Esophagus squamous epithelium (tissue), 5 donors: ENCODE measurements at places on chromosomes 1 and 21.

GRCh38 chr1:240230816-240231215 is 139.1 kb downstream of the FMN2 start:
- no peak for DNase-seq

DNA sequence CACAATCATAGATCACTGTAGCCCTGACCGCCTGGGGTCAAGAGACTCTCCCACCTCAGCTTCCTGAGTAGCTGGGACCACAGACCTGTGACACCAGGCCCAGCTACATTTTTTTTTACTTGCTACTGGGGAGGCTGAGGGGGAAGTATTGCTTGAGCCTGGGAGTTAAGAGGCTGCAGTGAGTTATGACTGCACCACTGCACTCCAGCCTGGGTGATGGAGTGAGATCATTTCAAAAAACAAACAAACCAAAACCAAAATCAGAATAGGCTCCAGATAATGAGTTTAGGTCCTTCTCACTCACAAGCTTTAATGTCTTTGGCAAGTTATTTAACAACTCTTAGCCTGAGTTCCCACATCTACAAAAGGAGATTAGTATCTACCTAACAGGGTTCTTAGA is 22.8 kb downstream of the WDR26 start:
- DNase-seq, result no peak

- DNase-seq, result no peak
Measured at GRCh38 chr1:163291461-163291860, 30.3 kb upstream of the NUF2 start.

DNA sequence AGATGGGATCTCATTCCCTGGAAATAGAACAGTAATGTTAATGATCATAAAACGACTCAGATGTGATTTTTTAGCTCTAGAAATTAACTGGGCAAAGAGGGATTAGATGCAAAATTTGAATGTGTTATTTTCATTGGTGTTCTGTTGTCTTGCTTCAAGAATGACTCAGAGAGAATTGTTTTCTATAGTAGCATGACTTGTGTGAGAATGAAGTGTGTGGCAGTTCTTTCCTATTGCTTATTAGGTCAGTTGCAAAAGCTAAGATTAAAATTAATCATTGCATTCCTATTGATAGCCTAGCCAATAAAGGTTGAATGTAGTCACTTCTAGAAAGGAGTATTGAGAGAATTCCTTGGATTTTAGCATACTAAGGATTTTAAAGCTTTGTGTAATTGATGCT is 22.9 kb downstream of the SPEN start:
- no peak for DNase-seq

- DNase-seq, result no peak
Measured at GRCh38 chr21:38965241-38965640, 159.5 kb downstream of the ETS2 start.

- no peak for DNase-seq
Measured at GRCh38 chr21:43930848-43931375, 65.9 kb downstream of the AGPAT3 start.

DNA sequence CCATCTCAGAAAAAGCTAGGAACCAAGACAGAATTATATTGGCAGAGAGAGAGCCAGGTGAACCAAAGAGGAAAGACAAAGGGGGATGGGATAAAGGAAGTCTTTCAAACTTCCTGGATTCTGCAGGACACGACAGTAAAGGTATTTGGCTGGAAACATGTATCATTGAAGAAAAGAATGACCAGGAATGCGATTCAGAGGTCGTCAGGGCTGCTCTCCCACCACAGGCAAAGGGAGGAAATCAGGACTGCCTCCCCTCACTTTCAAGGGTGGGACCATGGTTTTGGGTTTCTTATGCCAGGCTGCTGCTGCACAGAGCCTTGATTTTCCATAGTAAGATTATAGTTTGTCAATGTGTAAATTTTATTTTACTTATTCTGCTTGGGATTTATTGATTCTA is 848.8 kb downstream of the BRINP3 start:
- no peak for DNase-seq

GRCh38 chr1:99849413-99849743 is 783 bp upstream of the AGL start:
- DNase-seq, result no peak

GRCh38 chr21:33572350-33572749 is 16.1 kb downstream of the DONSON start:
- no peak for DNase-seq

- no peak for DNase-seq
Measured at GRCh38 chr21:26047279-26047967, 123.1 kb downstream of the APP start.

- DNase-seq, result no peak
Measured at GRCh38 chr1:159869173-159869572, 6.7 kb upstream of the VSIG8 start.

DNA sequence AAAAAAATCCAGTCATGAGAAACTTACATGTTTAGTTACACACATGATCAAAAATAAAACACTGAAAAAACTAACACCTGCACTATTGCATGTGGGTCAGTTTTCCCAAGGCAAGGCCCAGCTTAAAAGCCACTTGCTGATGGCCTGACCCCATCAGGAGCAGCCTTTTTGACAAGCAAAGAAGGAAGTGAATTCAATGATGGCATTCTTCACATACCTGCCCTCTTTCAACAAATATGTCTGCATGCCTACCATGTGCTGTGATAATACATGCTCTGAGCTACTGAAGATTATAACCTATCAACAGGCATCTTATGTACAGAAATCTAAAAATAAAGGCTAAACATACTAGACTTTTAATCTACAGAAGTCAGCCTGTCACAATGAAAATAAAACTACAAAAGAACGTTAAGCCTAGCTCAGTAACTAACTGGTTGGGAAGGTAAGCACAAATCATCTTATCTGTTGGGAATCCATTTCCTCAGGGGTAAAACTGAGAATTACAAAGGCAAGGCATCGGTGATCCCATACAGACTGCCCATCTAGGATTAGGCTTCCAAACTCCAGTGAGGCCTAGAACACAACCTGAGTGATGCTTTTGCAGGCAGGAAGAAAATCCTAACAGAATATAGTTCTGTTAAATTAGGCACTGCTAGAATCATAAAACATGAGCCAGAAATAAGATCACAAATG is 14.5 kb downstream of the SORT1 start:
- DNase-seq, result no peak

- no peak for DNase-seq
Measured at GRCh38 chr1:192629612-192630011, 6.3 kb upstream of the RGS13 start.
